ENCODE measurements at places on chromosomes 6 and 20.
A peak's percentile ranks its signal among the peaks of the same experiment; 100 is the strongest.

DNA sequence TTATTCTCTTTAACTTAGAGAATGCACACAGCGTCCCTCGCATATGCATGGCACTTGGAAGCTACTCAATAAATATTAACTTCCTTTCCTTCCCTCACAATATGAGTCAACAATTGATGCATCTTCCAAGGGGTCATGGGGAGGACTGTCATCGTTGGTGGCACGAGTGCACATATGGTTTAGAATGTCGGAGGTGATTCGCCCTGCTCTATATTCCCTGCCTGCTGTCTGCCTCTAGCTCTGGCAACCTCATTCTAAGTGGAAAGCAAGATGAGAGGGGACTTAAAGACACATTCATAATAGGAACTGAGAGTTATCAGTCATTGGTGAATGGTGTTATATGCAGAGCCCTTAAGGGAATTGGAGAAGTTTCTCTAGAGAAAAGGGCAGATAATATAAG is 44.6 kb downstream of the MAK start:
- no peak for DNase-seq

GRCh38 chr6:26536571-26537159 is 1.5 kb upstream of the HMGN4 start:
- DNase-seq: peak; percentile 73

DNA sequence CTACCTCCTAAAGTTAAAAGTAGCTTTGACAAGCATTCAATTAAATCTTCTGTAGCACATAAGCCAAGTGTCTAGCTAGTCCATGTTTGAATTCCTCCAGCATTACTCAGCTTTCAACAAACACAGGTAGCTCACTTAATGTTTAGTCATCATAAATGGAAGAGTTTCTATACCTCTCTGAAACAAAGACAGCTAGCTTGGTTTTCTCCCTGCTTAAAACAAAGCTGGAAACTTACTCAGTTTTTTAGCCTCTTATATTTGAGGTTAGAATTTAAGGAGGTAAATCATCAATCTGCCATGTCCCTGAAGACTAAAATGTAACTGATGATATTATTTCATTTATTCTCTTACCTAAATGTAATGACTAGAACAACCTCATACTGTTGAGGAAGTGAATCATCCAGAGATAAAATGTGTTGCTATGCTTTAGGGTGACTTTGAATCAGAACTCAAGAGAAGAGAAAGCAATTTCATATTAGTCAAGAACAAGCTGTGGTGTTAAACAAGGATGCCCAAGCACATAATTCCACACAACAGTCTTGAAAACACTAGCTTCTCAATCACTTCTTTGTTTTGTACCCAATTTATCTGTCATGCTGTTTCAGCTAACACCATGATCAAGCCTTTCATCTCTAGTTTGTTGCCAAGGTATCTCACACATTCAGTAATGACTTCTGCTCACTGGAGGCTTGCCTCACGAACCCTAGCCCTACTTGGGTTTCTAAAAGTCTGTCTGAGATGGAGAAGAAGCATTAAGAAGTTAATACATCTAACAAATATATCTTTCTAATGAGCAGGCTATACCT is 251.9 kb downstream of the EPM2A start:
- no peak for DNase-seq

GRCh38 chr20:47318027-47318585 is 38.4 kb downstream of the ZMYND8 start:
- peak; percentile 54 for DNase-seq

GRCh38 chr6:139378226-139378625 is 3.8 kb upstream of the CITED2 start:
- DNase-seq: no peak

DNA sequence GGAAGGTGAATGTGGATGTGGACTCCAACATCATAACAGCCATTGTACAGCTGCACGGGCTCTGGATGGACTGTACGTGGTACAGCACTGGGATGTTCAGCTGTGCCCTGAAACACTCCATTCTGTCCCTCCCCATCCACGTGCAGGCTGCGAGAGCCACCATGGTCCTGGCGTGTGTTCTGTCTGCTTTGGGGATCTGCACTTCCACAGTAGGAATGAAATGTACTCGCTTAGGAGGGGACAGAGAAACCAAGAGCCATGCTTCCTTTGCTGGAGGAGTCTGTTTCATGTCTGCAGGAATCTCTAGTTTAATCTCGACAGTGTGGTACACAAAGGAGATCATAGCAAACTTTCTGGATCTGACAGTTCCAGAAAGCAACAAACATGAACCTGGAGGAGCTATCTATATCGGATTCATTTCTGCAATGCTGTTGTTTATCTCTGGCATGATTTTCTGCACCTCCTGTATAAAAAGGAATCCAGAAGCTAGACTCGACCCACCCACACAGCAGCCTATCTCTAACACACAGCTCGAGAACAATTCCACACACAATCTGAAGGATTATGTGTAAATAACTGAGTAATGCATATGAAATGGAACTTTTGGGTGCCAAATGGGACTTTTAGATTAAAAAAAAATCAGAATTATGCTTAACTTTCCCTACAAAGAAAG is 12.1 kb downstream of the CLDN20 start:
- peak; percentile 30 for DNase-seq

DNA sequence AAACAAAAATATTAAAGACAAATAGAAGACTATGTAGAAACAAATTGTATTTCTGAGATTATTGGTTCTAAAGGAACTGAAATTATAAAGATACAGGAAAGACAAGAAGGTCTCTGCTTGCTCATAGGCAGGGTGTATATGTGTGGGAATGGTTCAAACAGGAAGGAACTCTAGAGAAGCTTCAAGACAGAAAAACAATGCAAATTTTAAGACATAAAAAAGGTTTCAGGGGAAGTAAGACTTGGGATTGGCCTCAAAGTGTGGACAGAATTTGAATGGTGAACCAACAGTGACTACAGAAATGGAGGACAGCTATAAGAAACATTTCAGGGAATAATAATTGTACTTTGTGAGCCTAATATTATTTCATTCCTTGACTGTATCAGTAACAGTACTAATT is 50.3 kb downstream of the OR2B2 start:
- DNase-seq: no peak

DNA sequence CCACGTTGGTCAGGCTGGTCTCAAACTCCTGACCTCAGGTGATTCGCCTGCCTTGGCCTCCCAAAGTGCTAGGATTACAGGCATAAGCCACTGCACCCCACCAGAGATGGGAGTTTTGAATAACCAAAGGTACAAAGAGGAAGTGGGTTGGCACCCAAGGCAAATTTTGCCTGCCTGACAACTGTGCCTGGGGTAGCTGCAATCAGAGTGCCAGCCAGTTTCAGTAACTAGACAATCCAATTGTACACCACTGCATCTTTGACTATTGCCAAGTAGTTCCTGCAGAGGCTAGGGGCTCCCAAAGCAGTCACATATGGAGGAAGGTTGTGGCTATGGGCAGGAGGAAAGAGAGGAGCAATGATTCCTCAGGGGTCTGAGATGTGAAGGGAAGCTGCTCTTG is 16.6 kb downstream of the ZC3H12D start:
- DNase-seq: no peak

- peak; percentile 59 for DNase-seq
These were observed 143.0 kb downstream of the SAMD5 start for GRCh38 chr6:147651249-147652063.

GRCh38 chr20:30610029-30610693 is 647.3 kb upstream of the DEFB115 start:
- DNase-seq: no peak

DNA sequence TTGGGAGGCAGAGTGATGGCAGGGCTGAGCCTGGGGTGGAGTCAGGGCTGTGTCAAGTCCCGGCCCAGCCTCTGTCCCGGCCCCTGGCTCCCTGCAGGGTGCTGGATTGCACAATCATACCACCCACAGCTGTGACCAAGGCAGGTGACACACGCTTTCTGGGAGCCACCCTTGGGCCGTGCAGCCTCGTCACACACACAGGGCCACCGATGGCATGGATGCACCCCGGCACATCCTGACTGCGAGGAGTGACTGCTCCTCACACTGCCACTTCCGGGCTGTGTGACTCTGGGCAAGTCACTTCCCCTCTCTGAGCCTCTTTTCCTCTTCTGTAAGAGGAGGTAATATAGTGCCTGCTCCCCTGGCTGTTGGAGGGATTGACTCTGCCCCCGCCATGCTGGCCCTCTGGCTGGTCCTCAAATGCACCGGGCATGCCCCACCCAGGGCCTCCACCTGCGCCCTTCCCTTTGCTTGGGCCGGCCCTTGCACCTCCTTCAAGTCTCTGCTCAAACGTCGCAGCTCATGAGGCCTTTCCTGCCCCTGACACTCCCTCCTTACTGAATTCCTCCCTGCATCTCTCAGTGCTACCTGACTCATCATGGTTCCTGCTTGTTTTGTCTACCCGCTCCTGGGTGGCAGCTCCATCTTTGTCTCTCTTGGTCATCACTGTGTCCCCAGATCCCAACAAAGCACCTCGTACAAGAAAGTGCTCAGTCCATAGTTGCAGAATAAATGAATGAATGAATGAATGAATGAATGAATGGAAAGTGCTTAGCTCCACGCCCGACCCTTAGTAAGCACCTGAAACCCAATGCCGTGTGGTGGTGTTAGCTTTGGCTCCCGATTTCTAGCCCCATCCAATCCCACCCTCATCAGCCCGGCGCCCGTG is 93.5 kb downstream of the CEBPB start:
- DNase-seq: no peak

Measured in adipocyte (in vitro differentiated cells).